ENCODE measurements at places on chromosomes 7 and 10.

GRCh38 chr10:86753638-86754434, 2.6 kb upstream of the BMPR1A start:
- no peaks in the 10 kb centered on the region for H3K27me3 ChIP-seq
- no peaks in the 10 kb centered on the region for H3K36me3 ChIP-seq
- H3K4me1 ChIP-seq = peaks cover 19% of the 10 kb centered on the region
- DNase-seq = no peak

DNA sequence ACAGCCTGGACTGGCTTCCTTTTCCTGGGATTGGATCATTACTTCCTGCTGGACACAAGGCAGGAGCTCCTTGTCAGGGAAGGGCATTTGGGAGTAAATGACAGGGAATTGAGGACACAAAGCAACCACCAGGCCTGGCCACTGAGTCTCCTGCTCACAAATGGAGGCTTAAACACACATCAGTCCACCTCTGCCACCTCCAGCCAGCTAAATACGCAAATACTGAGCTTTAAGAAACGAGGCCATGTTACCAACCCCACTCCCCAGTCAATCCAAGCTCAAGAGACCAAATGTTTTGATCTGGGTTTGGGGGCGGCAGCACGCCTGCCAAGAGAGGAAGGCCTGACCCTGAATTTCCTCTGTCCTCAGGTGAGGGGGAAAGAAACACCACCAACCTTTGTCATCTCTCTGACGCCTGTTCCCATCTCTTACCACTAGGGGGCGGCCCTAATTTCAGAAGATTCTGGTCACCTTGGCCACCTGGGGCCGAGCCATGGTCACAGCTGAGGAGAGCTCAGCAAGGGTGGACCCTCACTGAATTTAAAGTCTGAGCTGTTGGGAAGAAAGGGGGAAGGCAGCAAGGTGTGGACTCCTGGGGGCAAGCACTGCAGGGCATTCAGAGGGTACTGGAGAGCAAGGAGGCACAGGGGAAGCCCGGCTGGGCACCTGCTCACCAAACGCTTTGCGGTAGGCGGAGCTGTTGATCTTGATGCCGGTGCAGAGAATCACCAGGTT, 16.5 kb downstream of the AIFM2 start:
- H3K4me3 ChIP-seq = no peak overlapping the region
- no peaks in the 10 kb centered on the region for H3K4me1 ChIP-seq
- no peak overlapping the region for H3K27ac ChIP-seq
- peak; percentile 47 for DNase-seq
- no peaks in the 10 kb centered on the region for H3K36me3 ChIP-seq

DNA sequence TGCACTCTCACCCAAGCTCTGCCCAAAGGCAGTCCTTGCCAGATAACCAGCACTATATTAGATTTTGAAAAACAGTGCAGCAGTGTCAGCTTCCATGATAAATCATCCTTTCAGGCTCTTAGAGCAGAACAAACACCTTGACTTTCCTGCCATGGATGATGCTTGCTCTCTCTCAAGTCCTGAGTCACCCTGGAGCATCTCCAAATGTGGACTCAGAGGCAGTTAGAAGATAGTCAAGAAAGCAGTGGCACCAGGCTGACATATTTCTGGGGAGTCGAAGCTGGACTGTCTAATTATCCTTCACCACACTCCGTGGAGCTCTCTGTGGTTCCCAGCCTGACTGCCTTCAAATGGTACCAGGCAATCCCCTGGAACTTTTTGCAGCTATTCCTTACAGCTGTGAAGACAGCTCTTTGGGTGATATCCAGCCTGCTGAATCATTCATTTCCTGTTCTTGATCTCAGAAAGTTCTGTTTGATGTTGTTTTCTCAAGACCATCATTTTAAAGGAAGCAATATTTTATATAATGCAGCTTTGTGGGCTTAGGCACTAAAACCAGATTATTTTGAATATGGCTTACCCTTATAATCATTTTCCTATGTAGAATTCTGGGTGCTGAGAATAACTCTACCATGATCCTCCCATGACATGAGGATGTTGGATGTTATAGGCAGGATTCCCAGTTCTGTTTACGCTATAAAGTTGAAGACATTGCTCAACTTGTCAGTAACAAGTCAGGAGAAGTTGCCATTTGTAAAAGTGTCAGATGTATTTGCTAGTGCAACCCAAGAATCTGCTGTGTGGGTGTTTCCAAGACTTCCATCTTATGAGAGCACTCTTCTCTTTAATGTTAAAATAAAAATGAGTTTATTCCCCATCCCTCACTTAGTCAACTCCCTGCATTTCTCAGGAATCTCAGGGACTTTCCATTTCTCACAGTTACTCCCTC, 233.8 kb downstream of the C7orf25 start:
- H3K27me3 ChIP-seq = no peaks in the 10 kb centered on the region
- H3K27ac ChIP-seq = no peak overlapping the region
- H3K4me1 ChIP-seq = peaks cover 5% of the 10 kb centered on the region
- DNase-seq = no peak

- no peaks in the 10 kb centered on the region for H3K27me3 ChIP-seq
- peak; percentile 66 for DNase-seq
- H3K27ac ChIP-seq = peak overlapping the region; percentile 6
- H3K4me3 ChIP-seq = no peak overlapping the region
These were observed 6.6 kb upstream of the PDLIM1 start for GRCh38 chr10:95297402-95297801.

DNA sequence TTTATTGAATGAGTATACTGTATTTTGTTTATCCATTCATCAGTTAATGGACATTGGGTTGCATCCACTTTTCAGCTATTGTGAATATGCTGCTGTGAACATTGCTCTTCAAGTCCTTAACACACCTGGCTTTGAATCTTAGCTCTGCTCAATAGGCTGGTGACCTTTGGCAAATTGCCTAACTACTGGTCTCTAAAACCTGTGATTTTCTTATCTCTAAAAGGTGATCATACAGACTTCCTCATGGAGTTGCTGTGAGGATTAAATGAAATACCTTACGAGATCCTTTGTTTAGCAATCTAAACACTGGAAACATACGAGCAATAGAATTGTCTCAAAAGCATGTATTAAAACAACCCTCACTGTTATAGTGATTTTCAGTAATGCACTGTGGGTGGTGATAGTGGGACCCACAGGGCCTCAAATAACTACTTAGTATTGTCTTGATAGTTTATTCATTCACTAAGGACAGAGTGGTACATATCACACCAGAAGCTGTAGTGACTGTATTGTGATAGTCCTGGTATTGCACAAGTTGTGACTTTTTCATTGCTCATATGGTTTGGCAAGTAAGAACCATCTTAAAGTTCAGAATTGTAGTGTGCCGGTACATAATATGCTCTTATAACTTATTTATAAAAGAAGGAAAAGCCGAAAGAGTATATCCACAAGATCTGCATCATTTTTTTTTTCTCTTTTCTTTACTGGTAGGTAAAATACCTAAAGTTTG, 257.6 kb downstream of the EXOC4 start:
- H3K4me3 ChIP-seq = no peak overlapping the region
- DNase-seq = no peak
- H3K36me3 ChIP-seq = no peaks in the 10 kb centered on the region
- H3K27me3 ChIP-seq = no peaks in the 10 kb centered on the region
- no peak overlapping the region for H3K27ac ChIP-seq
- no peaks in the 10 kb centered on the region for H3K4me1 ChIP-seq

DNA sequence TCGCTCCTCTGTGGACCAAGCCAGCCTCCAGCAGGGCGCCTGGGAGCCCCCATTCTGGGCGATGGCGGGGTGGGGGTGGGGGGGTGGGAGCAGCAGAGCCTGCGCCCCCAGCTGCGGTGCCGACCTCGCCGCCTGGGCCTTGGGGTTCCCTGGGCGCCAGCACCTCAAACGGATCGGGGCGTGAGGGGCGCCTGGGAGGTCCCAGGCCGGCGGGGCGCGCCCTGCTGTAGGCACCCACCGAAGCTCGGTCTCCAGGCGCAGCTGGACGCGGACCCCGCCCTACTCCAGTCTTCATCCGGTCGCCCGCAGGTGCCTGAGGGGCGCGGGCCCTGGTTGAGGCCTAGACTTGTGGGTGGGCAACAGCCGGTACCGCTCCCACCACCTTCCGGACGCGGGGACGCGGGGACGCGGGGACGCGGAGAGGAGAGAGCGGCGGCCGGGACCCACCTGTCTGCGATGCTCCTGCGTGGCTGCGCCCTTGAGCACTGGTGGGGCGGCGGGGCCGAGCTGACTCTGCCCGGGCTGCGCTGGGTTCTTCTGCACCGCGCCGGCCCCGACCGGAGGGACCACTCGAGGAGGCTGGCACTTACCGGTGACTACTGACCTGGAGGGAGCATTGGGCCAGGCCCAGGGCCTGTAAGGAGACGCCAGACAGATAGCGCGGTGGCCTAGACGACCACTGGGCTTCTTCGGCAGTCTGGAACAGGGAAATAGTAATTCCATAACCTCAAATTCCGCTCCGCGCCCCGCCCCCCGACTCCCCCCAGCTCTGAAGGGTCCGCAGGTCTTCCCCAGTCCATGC, 5.5 kb upstream of the KCP start:
- peaks cover 12% of the 10 kb centered on the region for H3K27me3 ChIP-seq
- H3K27ac ChIP-seq = no peak overlapping the region
- peaks cover 11% of the 10 kb centered on the region for H3K4me1 ChIP-seq
- DNase-seq = no peak
- no peaks in the 10 kb centered on the region for H3K36me3 ChIP-seq

- no peak for DNase-seq
- H3K27ac ChIP-seq = no peak overlapping the region
- H3K4me1 ChIP-seq = no peaks in the 10 kb centered on the region
- H3K36me3 ChIP-seq = no peaks in the 10 kb centered on the region
- H3K27me3 ChIP-seq = peaks cover 71% of the 10 kb centered on the region
- H3K4me3 ChIP-seq = no peak overlapping the region
These were observed 51.5 kb downstream of the UNCX start for GRCh38 chr7:1283941-1284742.

DNA sequence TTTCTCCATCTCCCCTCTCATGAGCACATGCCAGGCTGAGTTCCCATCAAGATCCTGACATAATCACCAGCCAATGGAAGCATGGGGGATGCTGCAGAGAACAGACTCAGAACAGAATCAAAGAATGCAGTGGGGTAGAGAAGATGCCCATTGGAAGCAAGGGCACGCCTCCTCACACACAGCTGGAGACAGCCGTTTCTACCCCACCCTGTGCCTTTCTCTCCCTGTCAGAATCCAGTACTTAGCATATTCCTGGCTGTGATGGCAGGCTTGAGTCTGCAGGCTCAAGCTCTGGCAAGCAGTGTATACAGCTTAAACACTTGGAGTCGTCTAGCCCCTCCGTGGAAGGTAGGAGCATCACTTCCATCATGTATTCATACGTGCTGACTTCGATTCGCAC, 867.9 kb downstream of the NRG3 start:
- DNase-seq = no peak
- H3K36me3 ChIP-seq = no peaks in the 10 kb centered on the region
- no peaks in the 10 kb centered on the region for H3K4me1 ChIP-seq
- H3K27me3 ChIP-seq = no peaks in the 10 kb centered on the region
- no peak overlapping the region for H3K4me3 ChIP-seq

DNA sequence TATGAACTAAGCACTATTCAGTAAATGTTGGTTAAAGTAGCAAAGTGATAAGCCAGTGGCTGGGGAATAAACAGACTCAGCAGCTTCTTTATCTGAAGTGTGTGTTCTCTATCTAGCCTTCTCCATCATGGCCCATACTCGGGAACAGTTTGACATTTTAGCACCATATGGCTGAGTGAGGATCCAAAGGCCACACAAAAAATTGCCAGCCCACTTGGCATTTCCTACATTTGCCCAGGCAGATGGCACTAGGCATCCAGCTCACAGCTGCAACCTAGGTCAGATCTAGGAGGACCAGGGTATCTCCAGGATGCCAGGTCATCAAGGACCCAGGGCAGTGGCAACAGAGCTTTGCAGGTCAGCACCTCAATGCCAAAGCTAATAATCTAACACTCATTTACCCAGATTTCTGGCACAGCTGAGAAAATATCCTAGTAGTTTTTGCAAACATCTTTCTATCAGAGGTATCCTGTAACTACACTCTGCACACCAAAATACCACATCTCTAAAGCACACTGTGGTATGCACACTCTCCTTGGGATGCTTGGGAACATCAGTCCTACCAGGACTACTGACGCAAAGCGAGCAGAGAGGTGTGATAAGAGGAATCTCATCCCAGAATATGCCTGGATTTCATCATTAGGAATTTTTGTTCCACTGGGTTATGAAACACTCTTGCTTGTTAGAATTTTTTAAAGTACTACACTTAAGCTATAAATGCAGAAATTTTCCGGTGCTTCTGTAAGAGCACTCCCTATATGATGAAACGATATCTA, 61.7 kb downstream of the DOCK4 start:
- H3K4me1 ChIP-seq = peaks cover 22% of the 10 kb centered on the region
- DNase-seq = no peak
- H3K36me3 ChIP-seq = no peaks in the 10 kb centered on the region
- no peaks in the 10 kb centered on the region for H3K27me3 ChIP-seq
- no peak overlapping the region for H3K4me3 ChIP-seq

All from MM.1S (cell line).